Activated T-cell treated with anti-CD3 and anti-CD28 coated beads, Interleukin-2, amount 50 U/mL, for 4 hours (primary cell): ENCODE measurements at places on chromosomes 13 and 19. TPM values are rescaled to one million over a fixed set of nuclear protein-coding genes. Genes with fewer than 3 reads are reported as not detected.
A peak's percentile ranks its signal among the peaks of the same experiment; 100 is the strongest.

Gene SLITRK6
- total RNA-seq = not detected

Gene COLGALT1
- 121 TPM for total RNA-seq

Gene LRRC8E
- not detected for total RNA-seq

Gene CILP2
- total RNA-seq = 0.19 TPM

Gene RFX1
- total RNA-seq = 13.8 TPM

Gene DLEU7
- total RNA-seq = not detected

Gene ZNF525
- total RNA-seq = 10.6 TPM

Gene SPACA7
- total RNA-seq = not detected

GRCh38 chr19:31347354-31347753 lies 1.9 kb downstream of the TSHZ3 start:
- no peak for DNase-seq

GRCh38 chr19:34662919-34663318 lies 14.0 kb downstream of the SCGB2B2 start:
- DNase-seq = no peak

- DNase-seq = no peak
Measured at GRCh38 chr13:43388282-43389034, 365.1 kb downstream of the DNAJC15 start.

DNA sequence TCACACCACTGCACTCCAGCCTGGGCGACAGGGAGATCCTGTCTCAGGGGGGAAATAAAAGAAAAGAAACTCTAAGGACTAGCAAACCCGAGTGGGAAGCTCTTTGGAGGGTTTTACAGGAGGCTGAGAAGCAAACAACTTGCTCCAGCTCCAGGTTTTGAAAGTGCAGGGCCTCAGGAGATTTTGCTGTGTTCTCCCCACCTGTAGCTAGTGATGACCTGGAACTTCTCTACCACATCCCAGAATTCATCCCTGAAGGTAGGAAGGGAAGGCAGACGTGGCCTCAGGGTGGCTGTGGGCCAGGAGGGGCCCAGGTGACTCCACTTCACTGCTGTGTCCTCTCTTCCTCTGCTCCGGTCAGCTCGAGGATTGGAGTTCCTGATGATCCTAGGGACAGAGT lies 16.3 kb upstream of the PSMD8 start:
- no peak for DNase-seq

DNA sequence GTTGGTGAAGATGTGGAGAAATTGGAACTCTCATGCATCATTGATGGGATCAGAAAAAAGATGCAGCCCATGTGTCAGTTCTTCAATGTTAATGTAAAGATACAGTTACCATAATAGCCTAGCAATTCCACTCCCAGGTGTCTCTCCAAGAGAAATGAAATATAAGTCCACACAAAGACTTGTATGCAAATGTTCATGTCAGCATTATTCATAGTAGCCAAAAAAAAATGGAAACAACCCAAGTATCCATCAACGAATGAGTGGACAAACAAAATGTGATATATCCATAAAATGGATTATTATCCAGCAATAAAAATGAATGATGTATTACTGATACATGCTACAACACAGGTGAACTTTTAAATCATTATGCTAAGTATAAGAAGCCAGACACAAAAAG lies 38.7 kb downstream of the CCDC70 start:
- DNase-seq = no peak

DNA sequence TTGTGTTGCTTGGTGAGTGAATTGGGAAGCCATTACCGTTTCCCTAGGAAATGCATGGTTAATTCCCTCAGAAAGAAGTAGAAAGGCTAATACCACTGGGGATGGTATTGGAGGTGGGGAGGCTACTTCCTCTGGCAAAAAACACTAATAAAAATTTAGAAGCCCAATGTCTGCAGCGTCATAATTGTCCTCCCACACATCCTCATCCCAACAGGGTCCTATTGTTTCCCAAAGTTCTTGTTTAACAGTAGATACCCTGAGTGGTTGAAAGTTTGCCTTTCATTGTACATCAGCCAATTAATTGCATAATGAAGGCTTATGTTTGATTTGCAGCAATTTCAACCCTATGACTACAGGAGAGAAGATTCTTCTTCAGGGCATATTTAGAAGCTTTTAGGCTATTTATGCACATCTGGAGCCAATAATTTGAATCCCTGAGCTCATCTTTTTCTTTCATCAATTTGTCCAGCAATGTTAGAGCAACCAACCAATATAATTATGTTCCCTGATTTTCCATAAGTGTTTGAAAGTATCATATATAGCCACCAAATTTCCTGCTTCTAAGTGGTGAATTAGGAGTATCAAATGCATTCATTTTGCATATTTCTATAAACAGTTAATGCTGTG lies 491.0 kb downstream of the SLITRK5 start:
- DNase-seq = no peak

- no peak for DNase-seq
Measured at GRCh38 chr19:6227936-6228325, 51.8 kb downstream of the MLLT1 start.

DNA sequence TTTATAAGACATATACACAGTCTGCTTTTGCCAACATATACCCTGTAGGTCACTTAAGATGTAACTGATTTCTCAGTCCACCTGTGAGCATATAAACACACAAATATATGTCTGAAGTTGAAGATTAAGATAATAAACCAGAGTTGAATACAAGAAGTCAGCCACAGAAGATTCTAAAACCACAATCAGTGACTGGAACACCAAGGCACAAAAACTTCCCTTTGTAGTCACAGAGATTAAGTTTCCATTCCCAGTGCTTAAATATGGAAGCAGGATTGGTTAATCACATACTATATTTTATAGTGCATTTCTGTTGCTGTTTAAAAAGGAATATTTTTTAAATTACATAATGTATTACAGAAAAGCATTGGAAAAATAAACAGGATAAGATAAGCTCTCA lies 39.9 kb downstream of the MTMR6 start:
- DNase-seq = no peak

GRCh38 chr13:26457212-26457611 lies 100.3 kb upstream of the WASF3 start:
- no peak for DNase-seq

GRCh38 chr19:17404015-17404414 lies 1.4 kb downstream of the BST2 start:
- DNase-seq = no peak

- DNase-seq = no peak
Measured at GRCh38 chr13:48817166-48817802, 158.4 kb upstream of the FNDC3A start.

- peak; percentile 67 for DNase-seq
Measured at GRCh38 chr19:55580628-55581144, at the start of gene ZNF579. ZNF579 (minus strand) TSS chr19:55580848; CDS start chr19:55579639, 1,209 bp downstream.

- no peak for DNase-seq
Measured at GRCh38 chr13:97932647-97933046, 20.8 kb upstream of the IPO5 start.

DNA sequence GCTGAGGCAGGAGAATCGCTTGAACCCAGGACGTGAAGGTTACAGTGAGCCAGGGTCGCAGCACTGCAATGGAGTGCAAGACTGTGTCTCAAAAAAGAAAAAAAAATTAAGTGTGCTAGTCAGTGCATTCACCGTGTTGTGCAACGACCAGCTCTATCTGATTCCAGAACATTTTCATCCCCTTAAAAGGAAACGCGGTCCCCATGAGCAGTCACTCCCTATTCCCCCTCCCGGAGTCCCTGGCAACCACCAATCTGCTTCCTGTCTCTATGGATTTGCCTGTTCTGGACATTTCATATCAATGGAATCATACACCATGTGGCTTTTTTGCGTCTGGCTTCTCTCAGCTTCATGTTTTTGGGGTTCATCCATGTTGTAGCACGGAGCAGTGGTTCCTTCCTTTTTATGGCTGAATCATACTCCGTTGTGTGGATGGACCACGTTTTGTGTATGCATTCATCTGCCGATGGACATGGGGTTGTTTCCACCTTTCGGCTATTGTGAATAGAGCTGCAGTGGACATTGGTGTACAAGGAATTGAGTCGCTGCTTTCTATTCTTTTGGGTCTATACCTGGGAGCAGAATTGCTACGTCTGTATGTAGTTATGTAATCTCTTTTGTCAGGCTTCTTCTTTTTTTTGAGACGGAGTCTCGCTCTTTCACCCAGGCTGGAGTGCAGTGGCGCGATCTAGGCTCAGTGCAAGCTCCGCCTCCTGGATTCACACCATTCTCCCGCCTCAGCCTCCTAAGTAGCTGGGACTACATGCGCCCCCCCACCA lies 19.8 kb downstream of the MYO9B start:
- no peak for DNase-seq

GRCh38 chr13:30529085-30529834 lies 63.5 kb upstream of the HMGB1 start:
- DNase-seq = no peak

DNA sequence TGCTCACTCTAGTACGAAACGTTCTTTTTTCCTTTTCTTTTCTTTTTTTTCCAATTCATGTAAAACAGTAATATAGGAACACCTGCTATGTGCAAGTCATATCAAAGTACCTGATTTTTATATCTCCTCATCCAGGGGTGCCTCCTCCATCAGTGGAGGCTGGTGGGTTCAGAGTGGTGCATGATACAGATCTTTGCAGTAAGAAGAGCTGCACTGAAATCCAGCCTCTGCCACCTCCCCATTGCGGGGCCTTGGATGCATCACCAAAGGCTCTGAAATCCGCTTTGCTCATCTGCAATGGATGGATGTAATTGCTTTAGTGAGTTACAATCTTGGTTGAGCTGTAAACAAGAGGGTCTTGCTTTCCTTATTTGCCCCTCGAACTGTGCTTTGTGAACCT lies 38.3 kb downstream of the GPR12 start:
- no peak for DNase-seq

GRCh38 chr13:101341464-101341863 lies 74.8 kb downstream of the NALCN start:
- DNase-seq = no peak

DNA sequence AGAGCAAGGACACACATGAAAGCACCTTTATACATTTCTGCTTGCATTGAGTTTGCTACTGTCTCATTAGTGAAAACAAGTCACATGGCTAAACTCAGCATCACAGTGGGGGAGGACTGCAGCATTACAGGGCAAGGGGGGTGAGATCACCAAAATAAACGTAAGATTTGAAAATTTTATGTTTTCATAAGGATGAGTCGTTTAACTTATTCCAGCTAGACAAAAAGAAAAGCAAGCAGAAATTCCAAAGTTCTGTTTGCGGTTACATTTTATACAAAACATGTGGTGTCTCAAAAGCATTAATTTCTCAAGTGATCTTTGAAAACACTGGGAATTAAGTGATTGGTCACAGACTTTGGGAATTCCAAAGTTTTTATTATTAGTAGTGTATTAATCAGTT lies 261.4 kb upstream of the RXFP2 start:
- no peak for DNase-seq

DNA sequence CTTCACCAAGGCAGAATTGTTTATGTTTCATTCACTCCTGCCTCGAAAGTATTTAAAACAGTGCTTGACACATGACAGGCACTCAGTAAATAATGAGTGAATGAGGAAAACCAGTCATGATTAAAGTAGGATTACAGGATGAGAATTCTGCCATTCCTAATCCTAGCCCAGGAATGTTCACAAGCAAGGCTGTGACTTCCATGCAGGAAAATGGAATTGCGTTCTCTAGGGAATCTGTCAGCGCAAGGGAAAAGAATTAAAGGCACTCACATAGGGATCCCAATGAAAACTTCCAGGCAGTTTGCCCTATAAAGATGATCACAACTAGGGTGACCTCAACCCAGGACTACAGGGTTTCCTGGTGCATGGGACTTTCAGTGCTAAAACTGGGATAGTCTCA lies 143.4 kb downstream of the CYSLTR2 start:
- no peak for DNase-seq

- no peak for DNase-seq
Measured at GRCh38 chr13:79681069-79681468, 200.1 kb downstream of the NDFIP2 start.

DNA sequence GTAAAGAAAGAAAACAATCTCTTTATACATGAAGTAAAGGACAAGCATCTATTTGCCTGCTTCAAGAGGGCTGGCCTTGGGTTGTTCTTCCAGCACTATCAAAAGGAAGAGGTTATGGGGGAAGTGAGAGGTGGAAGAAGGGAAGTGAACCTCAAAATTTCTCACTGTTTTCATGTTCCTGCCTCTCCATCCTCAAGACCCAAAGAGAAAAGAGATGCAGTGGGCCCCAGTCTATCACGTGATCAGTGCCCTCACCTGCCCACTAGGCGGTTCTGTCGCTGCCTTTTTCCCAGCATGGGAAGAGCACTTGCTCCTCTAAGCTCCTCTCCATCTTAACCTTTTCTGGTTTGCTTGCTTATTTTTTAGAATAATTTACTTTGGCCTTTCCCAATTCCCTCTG lies 6.2 kb upstream of the USP12 start:
- DNase-seq = no peak

DNA sequence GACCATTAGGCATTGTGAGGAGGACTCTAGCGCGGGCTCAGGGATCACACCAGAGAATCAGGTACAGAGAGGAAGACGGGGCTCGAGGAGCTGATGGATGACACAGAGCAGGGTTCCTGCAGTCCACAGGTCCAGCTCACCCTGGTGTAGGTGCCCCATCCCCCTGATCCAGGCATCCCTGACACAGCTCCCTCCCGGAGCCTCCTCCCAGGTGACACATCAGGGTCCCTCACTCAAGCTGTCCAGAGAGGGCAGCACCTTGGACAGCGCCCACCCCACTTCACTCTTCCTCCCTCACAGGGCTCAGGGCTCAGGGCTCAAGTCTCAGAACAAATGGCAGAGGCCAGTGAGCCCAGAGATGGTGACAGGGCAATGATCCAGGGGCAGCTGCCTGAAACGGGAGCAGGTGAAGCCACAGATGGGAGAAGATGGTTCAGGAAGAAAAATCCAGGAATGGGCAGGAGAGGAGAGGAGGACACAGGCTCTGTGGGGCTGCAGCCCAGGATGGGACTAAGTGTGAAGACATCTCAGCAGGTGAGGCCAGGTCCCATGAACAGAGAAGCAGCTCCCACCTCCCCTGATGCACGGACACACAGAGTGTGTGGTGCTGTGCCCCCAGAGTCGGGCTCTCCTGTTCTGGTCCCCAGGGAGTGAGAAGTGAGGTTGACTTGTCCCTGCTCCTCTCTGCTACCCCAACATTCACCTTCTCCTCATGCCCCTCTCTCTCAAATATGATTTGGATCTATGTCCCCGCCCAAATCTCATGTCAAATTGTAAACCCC lies 2.8 kb upstream of the CEACAM5 start:
- DNase-seq = peak; percentile 15

DNA sequence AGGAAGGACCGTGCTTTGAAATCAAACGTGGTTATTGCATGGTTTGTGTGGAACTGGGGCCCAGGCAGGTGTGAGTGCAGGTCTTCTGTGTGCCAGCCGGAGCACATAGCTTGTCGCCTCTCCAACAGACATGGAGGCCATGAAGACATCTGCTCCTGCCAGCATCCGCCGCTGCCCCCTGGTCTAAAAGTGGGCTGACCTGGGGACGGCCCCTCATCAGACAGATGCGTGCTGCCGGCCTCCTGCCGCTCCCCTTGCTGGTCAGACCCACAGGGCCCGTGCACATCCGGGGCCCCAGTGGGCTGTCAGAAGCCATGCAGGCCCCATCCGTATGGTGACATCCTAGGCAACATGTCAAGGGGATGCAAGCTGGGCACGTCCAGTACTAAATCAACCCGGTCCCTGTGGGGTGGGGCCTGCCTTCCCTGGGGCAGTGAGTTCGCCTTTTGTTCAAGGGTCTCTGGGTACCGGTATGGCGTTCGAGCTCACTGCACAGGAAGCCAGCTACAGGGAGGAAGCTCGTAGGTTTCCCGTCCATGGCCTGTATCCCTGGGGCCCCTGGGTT lies 88.0 kb upstream of the MCF2L start:
- DNase-seq = no peak

GRCh38 chr13:30466841-30467252 lies 1.1 kb upstream of the HMGB1 start:
- no peak for DNase-seq

GRCh38 chr19:2365201-2365970 lies 5.3 kb downstream of the TMPRSS9 start:
- no peak for DNase-seq

- no peak for DNase-seq
Measured at GRCh38 chr19:58170860-58171259, 12.0 kb upstream of the ZNF274 start.
